ENCODE measurements at places on chromosomes 12 and 14. TPM values are rescaled to one million over a fixed set of nuclear protein-coding genes. Genes with fewer than 3 reads are reported as not detected.

Gene CCND2
- total RNA-seq: not detected

Gene PPP1CC
- 107 TPM for total RNA-seq

Gene KSR2
- total RNA-seq: 0.20 TPM

Gene ARHGEF40
- 12.0 TPM for total RNA-seq

Gene KRT2
- not detected for total RNA-seq

Gene SUOX
- 17.0 TPM for total RNA-seq

Gene SLC22A17
- 4.6 TPM for total RNA-seq

Gene ZNF705A
- not detected for total RNA-seq

Gene P2RX7
- total RNA-seq: 2.8 TPM

Gene APOLD1
- 18.9 TPM for total RNA-seq

Gene MSI1
- total RNA-seq: not detected

Gene NUAK1
- total RNA-seq: 14.9 TPM

Gene FLRT2
- not detected for total RNA-seq

Gene OR10G3
- not detected for total RNA-seq

Gene C3AR1
- total RNA-seq: 0.47 TPM

Gene FIGNL2
- total RNA-seq: not detected

Gene PTHLH
- 7.5 TPM for total RNA-seq

Gene SLC16A7
- total RNA-seq: 17.8 TPM

Gene OR11H12
- not detected for total RNA-seq

Gene LGR5
- total RNA-seq: 0.07 TPM

Gene TOMM20L
- not detected for total RNA-seq

Gene FAM181A
- not detected for total RNA-seq

Gene EID3
- 1.0 TPM for total RNA-seq

Gene NOPCHAP1
- total RNA-seq: 6.4 TPM

Gene SLC38A4
- total RNA-seq: 2.7 TPM

Gene RERGL
- total RNA-seq: not detected

Gene RAB21
- 13.8 TPM for total RNA-seq

Gene HOXC11
- 1.9 TPM for total RNA-seq

Gene ADAM21
- total RNA-seq: 0.49 TPM

Gene SINHCAF
- 86.2 TPM for total RNA-seq

Gene COL2A1
- not detected for total RNA-seq

All from M059J (cell line).